ENCODE measurements at places on chromosomes 12 and 14.

- no peak for DNase-seq
Observed at GRCh38 chr14:101076451-101077198, 173.1 kb upstream of the RTL1 start.

GRCh38 chr14:69543341-69544115 lies 31.1 kb downstream of the CCDC177 start:
- peak; percentile 83 for DNase-seq

DNA sequence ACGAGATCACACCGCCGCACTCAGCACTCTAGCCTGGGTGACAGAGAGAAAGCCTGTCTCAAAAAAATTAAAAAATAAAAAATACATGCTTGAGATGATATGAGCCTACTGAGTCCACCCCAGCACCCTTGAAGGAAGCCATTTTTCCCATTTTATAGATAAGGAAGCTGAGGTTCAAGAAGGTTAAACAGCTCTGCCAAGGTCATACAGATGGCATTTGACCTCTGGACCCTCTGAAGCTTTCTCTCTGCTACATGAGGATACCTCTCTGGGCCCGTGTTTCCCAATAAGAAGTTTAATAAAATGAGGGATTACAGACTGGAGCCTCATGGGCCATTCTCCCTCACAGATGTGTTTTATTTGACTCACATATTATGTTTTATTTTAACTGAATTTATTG lies 53.9 kb upstream of the PNMA1 start:
- no peak for DNase-seq

GRCh38 chr12:110258466-110258865 lies 22.6 kb upstream of the ATP2A2 start:
- no peak for DNase-seq

DNA sequence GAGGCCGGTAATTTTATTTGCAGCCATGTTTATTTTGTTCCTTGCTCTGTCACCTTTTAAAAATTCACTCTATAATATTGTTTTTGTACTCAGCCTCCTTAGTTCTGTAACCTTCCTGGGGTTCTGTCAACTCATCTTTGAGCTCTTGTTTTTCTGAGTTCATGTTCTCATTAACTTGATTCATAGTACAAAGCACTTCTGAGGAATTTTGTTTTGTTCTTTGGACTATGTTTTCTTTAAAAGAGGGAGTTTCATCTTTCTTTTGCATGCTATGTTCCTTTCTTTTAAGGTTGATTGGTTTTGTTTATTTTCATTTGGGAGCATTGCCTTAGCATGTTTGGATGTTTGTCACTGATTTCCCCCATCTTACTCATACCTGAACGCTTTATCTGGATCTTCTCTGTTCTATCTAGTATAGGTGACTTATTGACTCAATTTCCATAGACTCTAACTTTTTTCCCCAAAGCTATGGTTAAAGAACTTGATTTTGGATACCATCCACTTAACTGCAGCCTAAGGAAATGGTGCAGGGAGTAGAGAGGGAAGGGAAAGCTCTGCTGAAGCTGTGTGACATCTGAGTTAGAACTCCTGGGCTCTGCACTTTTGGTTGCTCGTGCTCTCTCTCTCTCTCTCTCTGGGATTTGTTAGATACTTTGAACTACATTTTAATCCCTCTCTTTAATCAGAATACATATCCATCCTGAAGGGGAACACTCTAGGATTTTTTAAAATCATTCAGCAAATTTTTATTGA lies 268.5 kb downstream of the PAWR start:
- DNase-seq = no peak

DNA sequence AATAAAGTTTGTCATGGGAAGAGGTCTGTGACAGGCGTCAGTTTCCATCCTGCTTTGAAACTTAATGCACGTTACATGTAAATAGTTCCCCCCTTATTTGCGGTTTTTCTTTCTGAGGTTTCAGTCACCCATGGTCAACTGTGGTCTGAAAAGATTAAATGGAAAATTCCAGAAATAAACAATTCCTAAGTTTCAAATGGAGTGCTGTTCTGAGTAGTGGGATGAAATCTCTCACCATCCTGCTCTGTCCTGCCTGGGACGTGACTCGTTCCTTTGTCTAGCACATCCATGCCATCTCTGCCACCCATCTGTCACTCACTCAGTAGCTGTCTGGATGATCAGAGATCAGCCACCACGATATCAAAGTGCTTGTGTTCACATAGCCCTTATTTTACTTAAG lies 51.3 kb upstream of the DICER1 start:
- DNase-seq = peak; percentile 77

Measured in NCI-H524 (cell line).